ENCODE measurements at places on chromosomes 13 and 19.

DNA sequence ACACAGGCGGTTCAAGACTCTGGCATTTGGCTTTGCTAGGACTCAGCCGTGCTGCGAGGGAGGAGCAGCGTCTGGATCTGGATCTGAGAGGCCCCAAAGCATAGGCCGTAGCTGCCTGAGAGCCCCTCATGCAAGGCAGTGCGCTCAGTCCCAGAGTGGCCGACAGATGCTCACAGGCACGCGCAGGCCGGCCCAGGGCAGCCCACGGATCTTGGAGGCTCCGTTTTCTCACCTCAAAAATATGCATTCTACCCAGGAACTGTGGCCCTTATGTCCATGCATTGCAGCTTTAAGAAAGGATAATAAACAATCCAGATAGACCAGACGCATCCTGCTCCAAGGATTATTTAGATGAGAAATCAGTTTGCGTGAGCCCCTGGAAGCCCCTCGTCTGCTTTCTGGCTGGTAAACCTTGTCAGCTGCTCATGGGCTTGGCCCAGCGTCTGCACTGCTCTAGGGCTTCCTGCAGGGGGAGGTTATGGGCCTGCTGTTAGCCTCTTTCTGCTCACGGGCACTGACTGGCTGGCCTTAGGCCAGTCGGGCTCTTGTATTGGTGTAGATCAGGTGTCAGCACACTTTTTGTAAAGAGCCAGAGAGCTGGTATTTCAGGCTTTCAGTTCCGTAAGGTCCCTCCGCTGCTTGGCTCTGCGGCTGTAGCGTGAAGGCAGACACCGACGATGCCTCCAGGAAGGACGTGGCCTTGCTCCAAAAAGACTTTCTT, 24.2 kb downstream of the TEX29 start:
- peak; percentile 28 for DNase-seq

DNA sequence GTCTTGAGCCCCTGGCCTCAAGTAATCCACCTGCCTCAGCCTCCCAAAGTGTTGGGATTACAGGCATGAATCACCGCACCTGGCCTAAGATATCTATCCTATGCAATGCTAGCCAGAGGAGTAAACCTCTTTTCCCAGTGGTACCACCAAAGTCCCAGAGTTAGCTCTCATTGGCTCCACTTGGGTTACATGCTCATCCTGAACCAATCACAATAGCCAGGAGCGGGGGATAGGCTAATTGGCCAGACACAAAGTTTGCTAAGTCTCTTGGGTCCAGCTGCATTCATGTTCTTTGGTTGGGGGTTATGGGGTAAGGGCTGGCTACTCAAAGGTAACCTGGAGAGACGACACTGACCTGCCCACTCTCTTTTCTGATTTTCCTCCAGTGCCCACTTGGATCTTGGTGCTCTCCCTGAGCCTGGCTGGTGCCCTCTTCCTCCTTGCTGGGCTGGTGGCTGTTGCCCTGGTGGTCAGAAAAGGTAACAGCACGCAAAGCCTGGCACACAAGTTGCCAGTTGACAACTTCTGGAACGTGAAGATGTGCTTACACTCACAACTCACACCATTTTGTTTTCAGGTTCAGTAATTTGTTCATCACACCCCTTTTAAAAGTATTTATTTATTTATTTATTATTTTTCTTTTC, 7.8 kb downstream of the C19orf38 start:
- no peak for DNase-seq

- DNase-seq = peak; percentile 49
These were observed at the start of the genes PRDX2 and THSD8 for GRCh38 chr19:12801466-12802266. TSS of gene PRDX2 (minus strand) at chr19:12801800. CDS start at chr19:12801261, 539 bp downstream. TSS of gene THSD8 (plus strand) at chr19:12802069. CDS start at chr19:12802072, 3 bp downstream.

- peak; percentile 72 for DNase-seq
These were observed 451 bp upstream of the ICAM5 start for GRCh38 chr19:10289167-10289835.

DNA sequence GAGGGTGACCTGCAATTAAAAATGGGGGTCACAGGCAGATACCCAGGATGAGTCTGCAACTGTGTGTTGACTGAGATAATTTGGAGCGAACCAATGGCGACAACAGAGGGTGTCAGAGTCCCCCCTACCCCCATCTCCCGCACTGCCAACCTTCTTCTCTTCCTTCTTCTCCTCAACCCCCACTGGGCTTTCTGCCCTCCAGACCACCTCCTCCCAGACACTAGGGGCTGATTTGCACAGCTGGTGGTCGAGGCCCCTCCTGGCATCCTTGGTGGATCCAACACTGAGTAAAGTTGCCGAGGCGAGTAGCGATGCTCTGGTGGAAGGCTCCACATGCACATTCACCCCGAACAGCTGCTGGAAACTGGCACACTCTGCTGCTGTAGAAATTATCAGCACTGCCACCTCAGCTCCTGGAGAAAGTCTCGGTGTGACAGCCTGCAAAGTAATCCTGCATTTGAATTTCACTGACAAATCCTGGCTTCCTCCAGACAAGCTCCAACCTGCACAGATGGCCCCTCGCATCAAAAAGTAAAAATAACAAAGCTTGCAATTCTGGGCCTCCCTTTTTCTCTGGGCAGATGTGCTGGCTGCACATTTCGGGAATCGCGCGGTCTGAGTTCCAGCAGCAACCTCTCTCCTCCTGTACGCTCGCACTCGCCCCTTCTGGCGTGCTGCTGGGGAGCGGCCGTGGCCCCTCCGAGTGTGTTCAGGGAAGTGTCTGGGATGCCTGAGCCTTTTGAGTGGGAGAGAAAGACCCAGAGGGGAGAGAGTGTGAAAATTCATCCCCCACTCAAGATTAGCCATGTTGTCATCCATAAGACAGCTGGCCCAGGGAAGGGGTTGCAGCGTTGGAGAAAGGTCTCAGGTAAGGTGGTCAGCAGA, 28.5 kb downstream of the CCNE1 start:
- DNase-seq = no peak

- peak; percentile 48 for DNase-seq
These were observed 574 bp downstream of the SH3GL1 start for GRCh38 chr19:4399812-4400134.

DNA sequence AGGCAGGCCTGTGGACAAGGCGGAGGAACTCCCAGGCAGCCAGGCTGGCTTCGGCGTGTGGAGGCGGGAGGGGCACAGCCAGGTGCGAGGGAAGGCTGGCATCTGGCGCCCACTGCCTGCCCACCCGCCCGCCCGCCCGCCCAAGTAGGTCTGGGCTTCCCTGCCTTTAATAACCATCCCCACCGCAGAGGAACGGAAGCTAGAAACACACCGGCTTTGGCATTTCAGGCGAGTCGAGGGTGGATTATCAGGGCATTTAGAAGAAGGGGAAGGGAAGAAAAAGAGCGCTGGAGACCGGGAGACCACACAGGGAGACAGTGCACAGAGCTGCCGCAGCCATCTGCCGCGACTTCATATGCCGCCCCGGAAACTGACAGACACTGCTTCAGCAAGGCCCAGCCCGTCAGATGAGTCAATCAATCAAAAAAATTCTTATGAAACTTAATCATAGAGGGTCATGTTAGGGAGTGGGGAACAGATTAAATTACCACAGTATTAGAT, 199.7 kb downstream of the TSHZ3 start:
- DNase-seq = peak; percentile 16

GRCh38 chr19:34662919-34663318, 14.0 kb downstream of the SCGB2B2 start:
- DNase-seq = peak; percentile 57

GRCh38 chr13:113998781-113999617, 25.1 kb upstream of the C13orf46 start:
- DNase-seq = no peak

- no peak for DNase-seq
These were observed 116.1 kb downstream of the LRCH1 start for GRCh38 chr13:46668931-46669525.

All from M059J (cell line).